ENCODE measurements at places on chromosomes 7 and 10.
A peak's percentile ranks its signal among the peaks of the same experiment; 100 is the strongest.

DNA sequence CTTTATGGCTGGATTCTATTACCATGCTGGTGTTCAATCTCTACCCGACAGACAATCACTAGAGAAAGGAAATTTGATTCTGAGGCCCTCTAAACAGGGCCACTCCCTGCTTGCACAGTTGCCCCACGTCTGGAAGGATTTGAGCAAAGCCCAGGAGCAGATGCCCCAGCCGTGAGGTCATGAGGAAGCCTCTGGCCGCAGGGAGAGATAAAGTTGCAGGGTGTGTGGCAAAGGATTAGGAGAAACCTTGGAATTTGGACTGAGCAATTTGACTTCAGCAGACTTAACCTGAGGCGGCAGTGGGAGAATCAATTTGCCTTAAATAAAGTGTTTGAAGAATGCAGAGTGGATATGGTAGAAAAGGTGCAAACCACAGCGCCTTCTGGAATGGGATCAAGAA lies 40.2 kb upstream of the KLF6 start:
- no peaks in the 10 kb centered on the region for H3K4me1 ChIP-seq
- DNase-seq, result no peak
- H3K27ac ChIP-seq, result peak overlapping the region; percentile 52
- H3K4me3 ChIP-seq, result no peak overlapping the region
- H3K36me3 ChIP-seq, result no peaks in the 10 kb centered on the region

DNA sequence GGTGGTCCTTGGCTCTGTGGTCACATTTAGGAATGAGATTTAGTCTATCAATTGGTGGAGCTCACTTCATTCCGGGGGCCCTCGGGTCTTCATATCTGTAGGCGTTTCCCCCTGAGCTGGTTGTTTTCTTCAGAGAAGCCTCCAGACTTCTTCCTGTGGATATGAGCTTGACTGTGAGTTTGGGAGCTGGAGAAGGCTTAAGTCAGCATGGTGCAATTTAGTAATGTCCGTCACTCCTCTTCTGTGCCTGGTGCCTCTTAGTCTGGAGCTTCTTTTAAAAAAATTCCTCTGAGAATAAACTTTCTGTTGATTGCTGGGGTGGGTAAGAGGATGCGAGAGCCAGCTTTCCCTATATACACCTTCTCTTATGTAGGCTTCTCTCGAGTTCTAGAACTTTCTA lies 40.2 kb downstream of the HECW1 start:
- no peak for DNase-seq
- no peaks in the 10 kb centered on the region for H3K4me1 ChIP-seq
- no peaks in the 10 kb centered on the region for H3K27me3 ChIP-seq
- H3K27ac ChIP-seq, result no peak overlapping the region
- H3K4me3 ChIP-seq, result no peak overlapping the region

DNA sequence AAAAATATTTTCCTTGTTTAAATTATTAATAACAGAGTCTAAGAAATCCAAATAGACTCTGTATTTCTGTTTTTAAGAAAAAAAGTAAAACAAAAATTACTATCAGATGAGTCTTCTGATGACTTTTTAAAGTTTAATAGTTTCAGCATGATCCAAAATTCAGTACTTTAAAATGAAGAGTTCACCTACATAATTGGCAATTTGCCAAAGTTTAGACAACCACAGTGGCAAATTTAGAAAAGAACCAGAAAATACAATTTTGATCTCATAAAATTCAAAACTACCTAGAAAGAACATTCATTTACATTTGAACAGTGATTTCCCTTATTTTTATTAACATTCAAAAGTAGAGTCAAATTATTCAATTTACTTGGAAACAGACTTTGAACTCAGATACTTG lies 56.1 kb downstream of the AGMO start:
- H3K36me3 ChIP-seq, result no peaks in the 10 kb centered on the region
- no peaks in the 10 kb centered on the region for H3K27me3 ChIP-seq
- H3K27ac ChIP-seq, result no peak overlapping the region
- no peak overlapping the region for H3K4me3 ChIP-seq

- no peak for DNase-seq
- no peak overlapping the region for H3K27ac ChIP-seq
- no peak overlapping the region for H3K4me3 ChIP-seq
- H3K4me1 ChIP-seq, result no peaks in the 10 kb centered on the region
- H3K27me3 ChIP-seq, result no peaks in the 10 kb centered on the region
These were observed 629.1 kb downstream of the PARD3 start for GRCh38 chr10:34185998-34186397.

GRCh38 chr7:44978511-44979366 lies at the start of gene MYO1G:
TSS of gene MYO1G (minus strand) at chr7:44979015. CDS start at chr7:44978961, 54 bp downstream.
- H3K4me3 ChIP-seq, result peak within 1 kb of the TSS; percentile 9
- no peaks in the 10 kb centered on the region for H3K4me1 ChIP-seq
- H3K27me3 ChIP-seq, result no peaks in the 10 kb centered on the region
- DNase-seq, result no peak

- H3K4me1 ChIP-seq, result peaks cover 57% of the 10 kb centered on the region
These were observed 13.1 kb downstream of the TSPAN15 start for GRCh38 chr10:69464401-69464800.

DNA sequence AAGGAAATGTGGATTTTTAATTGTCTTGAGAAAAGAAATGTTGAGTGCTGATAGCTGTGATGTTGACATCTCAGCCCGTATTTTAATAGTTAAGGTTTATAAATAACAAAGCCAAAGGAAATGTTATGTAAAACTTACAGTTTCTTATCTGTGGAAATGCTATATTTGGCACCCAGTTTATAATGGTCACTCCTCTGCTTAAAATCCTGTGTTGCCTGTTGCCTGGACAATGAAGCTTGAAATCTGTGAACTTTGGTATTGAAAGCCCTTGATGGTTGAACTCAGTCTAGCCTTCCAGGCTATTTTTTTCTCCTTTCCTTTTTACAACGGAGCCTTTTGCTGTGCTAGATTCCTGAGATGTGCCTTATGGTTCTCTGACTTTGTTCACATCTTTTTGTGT lies 46.5 kb downstream of the MCU start:
- no peaks in the 10 kb centered on the region for H3K36me3 ChIP-seq
- no peak overlapping the region for H3K4me3 ChIP-seq
- no peak overlapping the region for H3K27ac ChIP-seq
- no peaks in the 10 kb centered on the region for H3K27me3 ChIP-seq

DNA sequence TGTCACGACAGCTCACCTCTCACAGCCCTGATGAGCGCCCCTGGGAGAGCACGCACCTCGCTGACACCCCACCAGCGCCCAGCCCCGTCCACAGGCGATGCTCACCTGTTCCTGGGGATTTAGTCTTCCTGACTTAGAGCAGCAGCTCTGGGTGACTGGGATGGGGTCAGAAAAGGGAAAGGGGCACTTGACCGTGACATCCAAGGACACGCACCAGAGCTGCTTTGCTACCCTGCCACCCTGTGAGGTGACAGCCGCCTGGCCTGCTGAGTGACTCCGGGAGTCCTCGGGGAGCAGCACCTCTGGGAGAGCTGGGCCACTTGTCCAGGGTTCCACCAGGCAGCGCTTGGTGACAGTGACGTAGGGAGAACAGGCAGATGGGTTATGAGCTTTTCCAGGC lies 148.2 kb downstream of the PRKAG2 start:
- H3K27me3 ChIP-seq, result no peaks in the 10 kb centered on the region
- H3K27ac ChIP-seq, result no peak overlapping the region

GRCh38 chr10:37960591-37961137 lies 15.8 kb downstream of the ZNF25 start:
- no peak overlapping the region for H3K4me3 ChIP-seq
- DNase-seq, result no peak
- peaks cover 88% of the 10 kb centered on the region for H3K36me3 ChIP-seq
- no peak overlapping the region for H3K27ac ChIP-seq
- H3K27me3 ChIP-seq, result no peaks in the 10 kb centered on the region

DNA sequence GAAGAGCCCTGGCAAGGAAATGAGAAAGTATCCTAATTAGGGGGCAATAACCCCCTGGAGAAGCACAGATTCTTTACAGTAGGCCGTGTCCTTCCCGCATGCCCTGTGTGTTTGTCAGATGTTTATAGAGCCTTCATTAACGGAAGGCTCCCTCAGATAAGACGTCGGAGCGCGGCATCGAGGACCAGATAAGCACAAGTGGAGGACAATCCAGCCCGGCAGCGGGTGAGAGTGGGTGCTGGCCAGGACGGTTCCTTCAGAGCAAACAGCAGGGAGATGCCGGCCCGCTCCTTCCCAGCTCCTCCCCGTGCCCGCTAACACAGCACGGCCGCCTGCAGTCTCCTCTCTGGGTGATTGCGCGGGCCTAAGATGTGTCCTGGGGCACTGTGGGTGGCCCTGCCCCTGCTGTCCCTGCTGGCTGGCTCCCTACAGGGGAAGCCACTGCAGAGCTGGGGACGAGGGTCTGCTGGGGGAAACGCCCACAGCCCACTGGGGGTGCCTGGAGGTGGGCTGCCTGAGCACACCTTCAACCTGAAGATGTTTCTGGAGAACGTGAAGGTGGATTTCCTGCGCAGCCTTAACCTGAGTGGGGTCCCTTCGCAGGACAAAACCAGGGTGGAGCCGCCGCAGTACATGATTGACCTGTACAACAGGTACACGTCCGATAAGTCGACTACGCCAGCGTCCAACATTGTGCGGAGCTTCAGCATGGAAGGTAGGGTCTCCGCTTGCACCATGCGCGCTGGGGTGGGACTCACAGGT lies at the start of gene GDF2:
Gene GDF2 (plus strand): TSS at position 155 of the 762 bp plus-strand sequence. CDS start 215 bp downstream, at position 370.
- no peak within 1 kb of the TSS for H3K4me3 ChIP-seq
- H3K27me3 ChIP-seq, result no peaks in the 10 kb centered on the region
- DNase-seq, result no peak
- H3K4me1 ChIP-seq, result no peaks in the 10 kb centered on the region

DNA sequence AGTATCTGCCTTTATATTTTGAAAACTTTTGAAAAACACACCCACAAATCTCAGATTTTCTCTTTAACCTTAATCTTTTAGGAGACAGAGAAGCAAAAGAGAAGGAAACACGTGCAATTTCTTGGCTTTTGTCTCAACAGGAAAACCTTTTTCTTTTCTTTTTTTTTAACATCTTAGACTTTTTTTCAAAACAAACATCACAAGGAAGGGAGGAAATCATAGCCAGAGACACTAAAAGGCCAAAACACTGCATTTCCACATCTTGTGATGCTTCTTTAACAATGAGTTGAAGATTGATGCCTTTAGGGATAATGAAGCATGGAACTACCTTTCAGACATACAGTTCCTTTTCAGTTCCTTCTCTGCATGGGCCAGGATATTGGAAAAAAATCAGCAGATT lies 136.6 kb upstream of the NRBF2 start:
- no peaks in the 10 kb centered on the region for H3K27me3 ChIP-seq
- no peaks in the 10 kb centered on the region for H3K4me1 ChIP-seq
- no peak for DNase-seq
- H3K4me3 ChIP-seq, result no peak overlapping the region
- no peaks in the 10 kb centered on the region for H3K36me3 ChIP-seq

- no peaks in the 10 kb centered on the region for H3K36me3 ChIP-seq
- H3K4me3 ChIP-seq, result no peak overlapping the region
- DNase-seq, result no peak
- no peaks in the 10 kb centered on the region for H3K27me3 ChIP-seq
- H3K27ac ChIP-seq, result no peak overlapping the region
These were observed 162.3 kb downstream of the CAMK1D start for GRCh38 chr10:12511651-12512050.

GRCh38 chr7:31192986-31193385 lies 140.9 kb downstream of the ADCYAP1R1 start:
- DNase-seq, result no peak
- H3K27ac ChIP-seq, result no peak overlapping the region
- no peaks in the 10 kb centered on the region for H3K36me3 ChIP-seq

- H3K27ac ChIP-seq, result no peak overlapping the region
- H3K36me3 ChIP-seq, result no peaks in the 10 kb centered on the region
- H3K4me1 ChIP-seq, result peaks cover 32% of the 10 kb centered on the region
- peak; percentile 84 for DNase-seq
These were observed 29.5 kb upstream of the BMS1 start for GRCh38 chr10:42753126-42753506.

GRCh38 chr10:71476228-71477011 lies 79.7 kb downstream of the CDH23 start:
- no peak overlapping the region for H3K4me3 ChIP-seq
- no peak overlapping the region for H3K27ac ChIP-seq
- DNase-seq, result peak; percentile 33
- H3K36me3 ChIP-seq, result no peaks in the 10 kb centered on the region
- H3K4me1 ChIP-seq, result peaks cover 16% of the 10 kb centered on the region
- H3K27me3 ChIP-seq, result no peaks in the 10 kb centered on the region

DNA sequence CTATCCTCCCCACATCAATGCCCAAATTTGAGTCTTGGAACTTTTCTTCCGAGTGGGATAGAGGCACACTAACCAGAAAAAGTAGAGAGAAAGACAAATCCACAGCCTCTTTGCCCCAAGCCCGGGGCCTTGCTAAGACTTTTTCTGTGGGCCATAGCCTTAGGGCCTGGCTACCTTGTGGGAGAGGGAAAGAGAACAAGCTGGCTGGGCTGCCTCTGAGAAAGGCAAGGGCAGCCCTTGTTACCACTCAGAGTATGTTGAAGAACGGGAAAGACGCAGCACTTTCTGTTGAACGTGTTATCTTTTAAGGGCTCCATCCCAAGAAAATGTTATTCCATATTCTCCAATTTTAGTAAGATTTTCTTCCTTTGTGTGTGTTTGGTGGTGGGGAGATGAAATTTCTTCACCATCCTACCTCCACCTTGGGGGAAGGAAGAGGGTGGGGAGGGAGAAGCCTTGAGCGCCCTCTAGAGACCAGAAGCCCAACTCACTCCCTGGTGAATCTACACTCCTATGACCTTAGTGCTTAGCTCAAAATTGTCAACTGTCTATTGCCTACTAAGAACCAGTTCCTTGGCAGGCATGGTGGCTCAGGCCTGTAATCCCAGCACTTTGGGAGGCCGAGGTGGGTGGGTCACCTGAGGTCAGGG lies 3.9 kb upstream of the NRF1 start:
- no peak overlapping the region for H3K4me3 ChIP-seq
- peaks cover 15% of the 10 kb centered on the region for H3K4me1 ChIP-seq
- H3K27me3 ChIP-seq, result no peaks in the 10 kb centered on the region
- DNase-seq, result no peak
- H3K27ac ChIP-seq, result no peak overlapping the region

- no peaks in the 10 kb centered on the region for H3K27me3 ChIP-seq
- DNase-seq, result no peak
- peaks cover 18% of the 10 kb centered on the region for H3K4me1 ChIP-seq
- H3K4me3 ChIP-seq, result no peak overlapping the region
- H3K27ac ChIP-seq, result no peak overlapping the region
These were observed 24.5 kb downstream of the RPA3 start for GRCh38 chr7:7693881-7694280.

GRCh38 chr10:97494151-97494550 lies 4.1 kb downstream of the MMS19 start:
- H3K36me3 ChIP-seq, result peaks cover 3% of the 10 kb centered on the region
- H3K4me1 ChIP-seq, result peaks cover 19% of the 10 kb centered on the region
- H3K4me3 ChIP-seq, result no peak overlapping the region
- DNase-seq, result no peak
- H3K27ac ChIP-seq, result no peak overlapping the region

Measured in tibial nerve (tissue), 4 donors.